Right forelimb (tissue), 1 donor: ENCODE measurements at places on chromosomes 16 and 17.

GRCh38 chr16:28167221-28167620 lies 44.5 kb downstream of the XPO6 start:
- no peak for DNase-seq

- DNase-seq: no peak
Measured at GRCh38 chr17:47615766-47616424, 33.8 kb upstream of the KPNB1 start.

GRCh38 chr16:51526621-51527020 lies 375.6 kb upstream of the SALL1 start:
- no peak for DNase-seq

DNA sequence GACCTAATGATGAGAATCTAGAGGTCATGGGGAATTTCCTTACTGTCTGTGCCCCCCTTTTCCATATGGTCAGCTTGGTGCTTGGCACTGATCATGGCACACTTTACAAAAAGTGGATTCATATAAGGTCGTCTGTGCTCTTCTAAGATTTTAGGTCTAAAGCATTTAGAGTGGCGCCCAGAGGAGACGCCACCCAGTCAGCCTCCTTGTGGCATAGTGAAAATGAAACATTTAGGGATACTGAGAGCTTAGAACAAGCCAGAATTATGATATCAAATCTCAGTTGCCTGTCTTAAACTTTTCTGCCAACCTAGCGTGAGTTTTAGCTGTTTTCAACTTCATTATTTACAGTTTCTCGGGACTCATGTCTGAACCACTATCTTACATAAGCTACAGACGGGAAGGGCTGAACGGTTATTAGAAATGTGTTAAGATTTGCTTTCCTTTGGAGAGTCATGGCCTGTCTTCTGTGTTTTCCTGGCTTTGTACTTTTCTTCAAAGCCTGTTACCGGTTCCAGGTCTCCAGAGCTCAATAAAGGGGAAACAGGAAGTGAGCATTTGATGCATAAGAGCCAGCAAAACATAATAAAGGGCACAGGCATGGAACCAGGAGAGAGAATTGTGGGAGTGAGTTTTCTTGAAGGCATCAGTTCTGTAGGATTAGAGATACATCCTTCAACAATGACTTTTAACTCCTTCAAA lies 13.7 kb downstream of the ZNRF1 start:
- DNase-seq: no peak

DNA sequence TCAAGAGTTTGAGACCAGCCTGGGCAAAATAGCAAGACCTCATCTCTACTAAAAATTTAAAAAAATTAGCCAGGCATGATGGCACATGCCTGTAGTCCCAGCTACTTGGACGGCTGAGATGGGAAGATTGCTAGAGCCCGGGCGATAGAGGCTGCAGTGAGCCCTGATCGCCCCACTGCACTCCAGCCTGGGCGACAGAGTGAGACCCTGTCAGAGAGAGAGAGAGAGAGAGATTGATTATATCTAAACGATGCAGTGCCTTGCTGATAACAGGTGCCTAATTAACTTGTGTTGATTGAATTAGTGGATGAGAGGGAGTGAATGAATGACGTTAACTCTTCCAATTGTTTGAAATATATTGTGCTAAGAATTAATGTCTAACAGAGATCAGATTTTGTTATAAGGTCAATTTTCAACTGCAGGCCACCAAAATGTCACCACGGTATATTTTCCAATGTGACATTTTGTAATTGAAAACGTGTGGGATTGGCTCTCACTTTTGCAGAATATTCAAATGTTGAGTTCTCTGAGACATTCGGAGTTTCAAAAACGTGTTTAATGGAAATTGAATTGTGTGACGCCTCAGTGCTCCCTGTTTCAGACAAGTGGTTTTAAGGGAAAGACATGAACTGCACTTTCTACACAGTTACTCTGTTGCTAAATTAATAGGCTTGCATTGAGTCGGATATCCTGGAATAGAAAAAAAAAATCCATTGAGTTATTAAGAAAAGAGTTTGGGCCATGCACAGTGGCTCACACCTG lies 53.6 kb downstream of the ABAT start:
- no peak for DNase-seq

GRCh38 chr16:10906482-10906881 lies 29.5 kb downstream of the CIITA start:
- DNase-seq: no peak

GRCh38 chr16:87846705-87847466 lies 22.4 kb downstream of the SLC7A5 start:
- no peak for DNase-seq

DNA sequence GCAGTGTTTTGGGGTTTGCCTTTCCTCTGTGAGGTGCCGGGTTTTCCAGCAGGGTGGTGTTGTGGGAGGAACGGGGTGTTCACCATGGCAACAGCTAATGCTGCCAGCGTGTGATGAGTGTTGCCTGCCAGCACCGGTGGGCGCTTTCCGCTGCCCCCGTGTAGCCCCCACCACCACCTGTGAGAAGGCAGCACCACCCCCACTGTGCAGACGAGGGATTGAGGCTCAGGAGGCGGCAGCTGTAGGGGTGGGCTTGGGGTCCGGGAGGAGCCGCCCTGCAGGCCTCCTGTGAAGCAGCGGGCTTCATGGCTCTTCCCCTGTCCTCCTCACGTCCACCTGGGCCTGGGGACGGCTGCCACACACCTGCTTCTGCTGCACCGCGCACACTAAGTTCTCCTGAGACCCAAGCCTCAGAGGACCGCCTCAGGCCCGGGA lies 5.2 kb downstream of the RAB40C start:
- DNase-seq: no peak

DNA sequence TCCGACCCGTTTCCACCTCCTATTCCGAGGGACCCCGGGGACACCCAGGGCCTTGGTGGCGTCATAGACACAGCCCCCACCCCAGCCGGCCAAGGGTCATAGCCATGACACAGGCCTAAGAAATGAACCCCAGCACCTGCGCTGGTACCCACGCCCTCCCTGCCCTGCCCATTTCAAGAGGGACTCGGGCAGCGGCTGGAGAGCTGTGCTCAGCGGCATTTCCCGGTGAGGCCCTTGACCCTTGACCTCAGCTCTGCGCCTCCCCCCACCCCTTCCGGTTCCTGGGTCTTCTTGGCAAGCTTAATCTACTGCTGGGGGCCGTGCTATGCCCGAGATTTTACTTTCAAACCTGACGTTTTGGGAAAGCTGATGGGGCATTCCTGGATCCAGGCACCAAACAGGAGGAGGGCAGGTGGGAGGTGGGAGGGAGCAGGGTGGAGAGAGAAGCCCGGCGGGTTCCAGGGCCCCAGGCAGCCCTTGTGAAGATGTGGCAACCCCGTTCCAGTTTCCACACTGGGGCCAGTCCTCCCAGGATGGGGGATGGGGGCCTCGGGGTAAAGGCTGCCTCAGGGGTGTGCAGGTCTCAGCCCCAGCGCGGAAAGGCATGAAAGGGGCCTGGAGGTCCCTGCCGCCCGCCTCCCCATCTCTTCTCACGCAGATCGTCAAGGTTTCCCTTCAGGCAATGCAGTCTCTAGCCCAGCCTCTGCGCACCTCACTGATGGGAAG lies at the start of gene SLC22A31:
Gene SLC22A31, minus strand, starts transcription at position 414 of the 726 bp plus-strand sequence. Its CDS starts 36 bp downstream, at position 378.
- DNase-seq: no peak

- no peak for DNase-seq
Measured at GRCh38 chr16:55666012-55666411, 10.2 kb downstream of the SLC6A2 start.
